ENCODE measurements at places on chromosomes 4 and X.
A peak's percentile ranks its signal among the peaks of the same experiment; 100 is the strongest.

DNA sequence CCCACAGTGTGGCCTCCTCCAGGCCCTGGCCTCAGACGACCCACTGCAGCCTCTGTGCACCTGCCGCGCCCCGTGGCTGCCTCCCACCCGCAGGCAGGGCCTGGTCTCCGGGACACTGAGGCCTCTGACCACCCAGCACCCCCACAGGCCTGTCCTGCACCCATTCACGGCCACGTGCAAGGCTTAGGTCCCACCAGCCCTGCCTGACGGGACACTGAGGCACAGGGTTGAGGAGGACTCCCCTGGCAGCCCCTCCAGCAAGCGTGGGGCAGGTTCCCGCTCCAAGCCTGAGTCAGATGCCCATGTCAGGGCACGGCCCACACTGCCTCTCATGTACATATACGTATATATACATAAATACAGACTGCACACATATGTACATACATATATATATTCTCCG lies 23.5 kb downstream of the NELFA start:
- DNase-seq = no peak

DNA sequence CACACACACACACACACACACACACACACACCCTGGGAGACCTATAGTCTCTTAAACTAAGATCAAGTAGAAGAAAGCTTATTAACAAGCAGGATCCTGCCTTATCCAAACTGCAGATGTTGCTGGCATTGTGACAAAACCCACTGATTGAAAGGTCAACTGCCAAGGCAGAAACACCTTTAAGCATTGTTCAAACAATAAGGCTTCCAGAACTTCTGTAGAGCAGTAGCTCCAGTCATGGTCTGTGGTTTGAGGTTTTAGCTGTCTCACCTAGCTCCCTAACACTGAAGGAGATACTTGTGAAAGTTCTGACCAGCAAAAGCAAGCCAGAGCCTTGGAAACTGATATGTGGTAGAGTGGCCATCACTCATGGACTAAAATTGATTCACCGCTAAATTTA lies 59.8 kb downstream of the PTCHD1 start:
- DNase-seq = no peak

- peak; percentile 12 for DNase-seq
Observed at GRCh38 chr4:7802093-7802726, 137.5 kb downstream of the AFAP1 start.

DNA sequence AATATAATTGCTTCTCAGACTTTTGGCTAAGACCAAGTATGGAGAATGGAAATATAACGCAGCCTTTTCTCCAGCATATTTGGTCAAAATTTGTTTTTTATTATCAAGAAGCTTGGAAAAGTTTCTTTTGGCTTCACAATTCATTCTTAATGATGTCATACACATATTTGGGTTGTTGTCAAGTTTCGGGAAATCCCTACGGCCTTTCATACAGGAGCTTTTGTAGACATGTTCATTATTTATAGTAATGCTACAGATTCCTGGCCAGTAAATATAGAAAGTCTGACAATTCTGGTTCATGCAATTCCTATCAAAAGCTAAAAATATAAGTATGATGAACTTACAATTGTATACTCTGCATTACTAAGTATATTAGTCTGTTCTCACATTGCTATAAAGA lies 112.9 kb downstream of the IRF2 start:
- DNase-seq = no peak

DNA sequence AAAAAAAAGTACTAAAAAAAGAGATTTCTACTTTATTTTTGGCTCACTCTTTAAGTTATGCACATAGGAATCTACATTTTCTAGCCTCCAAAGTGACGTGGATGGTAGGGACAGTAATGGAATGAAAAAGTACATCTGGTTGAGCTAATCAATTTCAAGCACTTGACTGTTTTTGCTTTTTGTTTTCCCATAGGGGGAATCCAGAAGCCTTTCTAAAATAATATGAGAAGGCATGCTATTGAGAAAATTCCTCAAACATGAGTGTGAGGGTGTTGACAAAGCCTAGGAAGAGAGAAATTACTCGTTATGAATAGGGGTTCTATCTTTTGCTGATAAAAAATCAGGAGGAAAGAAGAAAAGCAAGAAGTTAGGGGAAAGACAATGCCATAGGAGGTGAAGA lies 242.5 kb upstream of the PUDP start:
- no peak for DNase-seq

DNA sequence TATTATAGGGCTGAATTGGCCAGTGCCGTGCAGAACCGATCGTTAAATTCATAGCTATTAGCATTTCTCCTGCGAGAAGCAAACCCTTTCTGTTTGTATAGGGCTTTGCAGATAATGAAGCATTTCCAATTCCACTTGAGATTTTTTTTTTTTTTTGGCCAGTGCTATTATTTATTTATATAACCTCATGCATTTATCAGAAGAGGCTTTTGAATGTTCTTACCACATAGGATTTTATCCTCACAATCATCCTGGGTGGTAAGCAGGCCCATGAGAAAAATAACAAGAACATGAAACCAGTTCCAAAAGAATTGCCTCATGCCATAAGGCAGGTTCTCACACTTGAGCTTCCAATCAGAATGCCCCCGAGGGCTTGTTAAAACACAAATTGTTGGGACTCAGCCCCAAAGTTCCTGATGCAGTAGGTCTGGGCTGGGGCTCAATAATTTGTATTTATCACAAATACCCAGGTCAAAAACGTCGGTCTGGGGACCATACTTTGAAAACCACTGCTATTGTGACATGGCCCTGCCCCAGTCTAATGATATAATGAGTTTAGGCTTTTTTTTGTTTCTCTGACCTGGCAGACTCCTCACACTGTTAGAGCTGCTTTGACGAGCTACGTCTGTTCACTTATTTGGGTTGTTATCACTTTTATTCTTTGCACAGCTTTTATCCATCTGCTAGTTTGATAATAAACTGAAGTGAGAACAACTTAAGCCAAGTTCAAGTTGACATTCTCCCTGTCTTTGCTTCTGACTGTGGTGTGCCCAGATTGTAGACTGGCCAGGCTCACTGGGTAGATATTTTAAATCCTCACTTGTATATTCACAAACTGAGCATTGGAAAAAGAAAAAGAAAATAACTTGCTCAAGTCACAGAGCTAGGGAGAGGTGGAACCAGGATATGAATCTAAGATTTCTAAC lies 20.1 kb downstream of the SUPT20HL1 start:
- no peak for DNase-seq

DNA sequence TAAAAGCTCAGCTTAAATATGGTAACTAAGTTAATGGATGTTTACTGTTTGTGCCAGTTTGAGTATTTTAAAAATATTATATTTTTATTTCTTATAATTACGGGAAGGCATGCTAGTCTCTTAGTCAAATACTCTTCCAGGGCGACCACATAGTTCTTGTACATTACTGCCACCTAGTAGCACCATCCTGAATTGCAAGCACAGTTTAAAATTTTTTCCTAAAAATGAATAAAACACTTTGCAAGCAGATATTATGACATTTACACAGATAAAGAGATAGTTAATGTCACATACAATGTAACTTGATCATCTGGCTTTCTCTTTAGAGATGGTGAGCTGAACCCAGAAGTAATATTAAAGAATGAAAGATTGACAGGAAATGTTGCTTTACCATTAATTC lies 11.5 kb downstream of the NDP start:
- DNase-seq = no peak

DNA sequence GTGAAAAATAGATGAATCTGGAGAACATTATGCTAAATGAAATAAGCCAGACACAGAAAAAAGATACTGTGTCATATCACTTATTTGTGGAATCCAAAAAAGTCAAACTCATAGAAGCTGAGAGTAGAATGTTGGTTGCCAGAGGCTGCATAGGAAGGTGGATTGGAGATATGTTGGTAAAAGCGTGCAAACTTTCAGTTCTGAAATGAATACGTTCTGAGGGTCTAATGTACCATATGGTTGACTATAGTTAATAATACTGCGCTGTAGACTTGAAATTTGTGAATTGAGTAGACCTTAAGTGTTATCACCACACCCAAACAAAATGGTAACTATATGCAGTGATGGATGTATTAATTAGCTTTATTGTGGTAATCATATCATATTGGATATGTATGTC lies 45.0 kb upstream of the UPRT start:
- DNase-seq = no peak

GRCh38 chr4:77044461-77045150 lies 31.2 kb downstream of the CCNI start:
- no peak for DNase-seq

- no peak for DNase-seq
Observed at GRCh38 chrX:46788902-46789301, 30.0 kb upstream of the SLC9A7 start.

- DNase-seq = no peak
Observed at GRCh38 chrX:10010686-10011085, 43.5 kb downstream of the CLDN34 start.

- no peak for DNase-seq
Observed at GRCh38 chrX:19593690-19594089, 78.4 kb upstream of the MAP3K15 start.

GRCh38 chr4:184817494-184818215 lies 8.1 kb downstream of the ACSL1 start:
- no peak for DNase-seq

DNA sequence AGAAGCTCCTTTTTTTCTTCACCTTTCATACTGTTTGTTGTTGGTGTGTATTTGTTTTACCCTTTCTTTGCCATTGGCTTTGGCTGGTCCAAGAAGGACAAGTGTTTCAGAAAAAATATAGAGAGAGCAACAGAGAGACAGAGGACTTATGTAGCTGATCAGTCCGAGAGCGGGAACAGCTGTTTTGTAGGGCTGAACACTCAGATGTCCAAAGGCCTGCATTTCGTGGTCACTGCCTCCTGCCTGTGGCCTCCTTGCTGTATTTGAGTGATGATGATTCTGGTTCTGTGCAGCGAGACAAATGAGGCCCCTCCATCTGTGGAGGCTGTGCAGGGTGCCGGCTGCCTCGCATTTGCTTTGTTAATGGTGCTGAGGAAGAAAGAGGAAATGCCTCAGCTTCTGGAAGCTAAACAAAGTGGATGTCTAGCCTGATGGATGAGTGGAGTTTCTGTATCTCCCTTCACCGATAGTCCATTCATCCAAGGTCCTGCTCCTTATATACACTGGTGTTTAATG lies 19.8 kb upstream of the STOX2 start:
- DNase-seq = no peak

DNA sequence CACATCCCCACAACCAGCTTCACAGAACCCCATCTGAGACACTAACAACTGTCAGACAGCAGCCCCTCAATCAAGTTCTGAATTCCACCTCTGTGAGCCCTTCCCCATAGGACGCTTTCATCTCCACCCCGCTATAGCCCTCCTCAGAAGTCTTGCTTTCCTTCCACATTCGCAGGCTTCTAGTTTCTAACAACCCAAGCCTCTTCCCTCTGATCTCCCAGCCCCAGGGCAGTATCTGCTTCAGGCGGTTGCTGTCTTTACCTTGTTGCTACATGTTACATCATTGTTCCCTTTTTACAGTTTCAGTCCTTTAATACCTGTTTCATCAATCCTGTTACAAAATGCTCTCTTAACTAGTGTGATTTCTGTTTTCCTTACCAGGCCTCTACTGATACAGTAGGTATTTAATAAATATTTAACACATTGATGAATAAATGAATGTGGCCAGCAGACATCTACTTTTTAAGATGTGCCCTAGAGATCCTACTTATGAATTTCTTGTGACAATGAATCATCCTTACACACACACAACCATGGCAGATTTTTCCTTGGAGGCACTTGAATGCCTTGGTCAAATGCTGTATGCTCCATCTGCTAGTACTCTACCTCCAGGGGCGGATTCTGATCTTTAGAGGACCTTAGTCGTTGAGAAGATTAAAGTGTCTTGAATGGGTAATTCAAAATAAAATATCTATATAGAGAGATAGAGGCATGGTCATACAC lies 164.7 kb upstream of the SLIT2 start:
- no peak for DNase-seq

DNA sequence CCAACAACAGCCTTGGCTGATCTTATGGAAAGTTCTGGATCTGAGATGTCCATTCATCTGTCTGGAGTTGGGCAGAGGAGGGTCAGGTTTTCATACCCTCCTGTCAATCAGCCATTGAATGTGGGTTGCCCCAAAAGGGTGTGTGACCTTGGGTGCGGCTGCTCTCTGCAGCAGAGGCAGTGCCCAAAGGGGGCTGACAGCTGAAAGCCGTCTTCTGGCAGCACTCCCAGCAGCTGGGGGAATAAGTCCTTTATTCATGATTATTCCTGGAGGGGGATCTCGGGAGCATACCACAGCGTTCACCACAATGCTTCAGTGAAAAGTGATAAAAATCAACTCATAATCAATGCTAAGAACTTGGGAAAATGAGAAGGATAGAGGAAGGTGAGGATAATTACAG lies 54.7 kb downstream of the OTC start:
- DNase-seq = no peak

- no peak for DNase-seq
Observed at GRCh38 chr4:2804449-2804972, 11.6 kb downstream of the SH3BP2 start.

- DNase-seq = no peak
Observed at GRCh38 chr4:181685461-181685860, 557.7 kb upstream of the TENM3 start.

DNA sequence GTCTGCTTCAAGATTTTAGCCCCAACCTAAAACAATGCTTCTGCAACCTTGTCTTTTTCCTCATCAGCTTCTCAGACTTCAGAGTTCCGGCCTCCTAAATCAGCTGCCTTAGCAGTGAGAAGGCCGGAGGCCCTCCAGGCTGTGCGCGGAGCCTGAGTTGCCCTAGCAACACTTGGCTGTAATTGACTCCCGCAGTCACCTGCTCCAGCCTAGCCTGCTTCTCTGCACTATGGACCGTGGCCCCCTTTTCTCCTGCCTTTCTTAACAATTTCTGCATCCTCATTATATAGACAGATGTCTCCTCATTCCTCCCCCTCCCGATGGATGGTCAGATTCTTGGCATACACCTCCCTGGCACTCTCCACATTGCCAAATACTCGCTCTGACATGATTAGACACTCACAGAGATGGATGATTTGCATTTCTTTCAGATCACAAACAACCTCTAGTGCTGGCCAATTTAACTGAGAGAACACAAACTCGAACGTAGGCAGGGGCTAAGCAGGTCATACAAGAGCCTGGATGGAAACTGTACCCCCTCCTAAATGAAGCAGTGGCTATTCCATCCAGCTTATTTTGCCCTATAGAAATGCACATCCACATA lies 9.5 kb upstream of the HUWE1 start:
- DNase-seq = no peak

- no peak for DNase-seq
Observed at GRCh38 chr4:75432683-75433082, 81.5 kb downstream of the RCHY1 start.

- DNase-seq = no peak
Observed at GRCh38 chr4:176444741-176445140, 125.0 kb downstream of the SPCS3 start.

DNA sequence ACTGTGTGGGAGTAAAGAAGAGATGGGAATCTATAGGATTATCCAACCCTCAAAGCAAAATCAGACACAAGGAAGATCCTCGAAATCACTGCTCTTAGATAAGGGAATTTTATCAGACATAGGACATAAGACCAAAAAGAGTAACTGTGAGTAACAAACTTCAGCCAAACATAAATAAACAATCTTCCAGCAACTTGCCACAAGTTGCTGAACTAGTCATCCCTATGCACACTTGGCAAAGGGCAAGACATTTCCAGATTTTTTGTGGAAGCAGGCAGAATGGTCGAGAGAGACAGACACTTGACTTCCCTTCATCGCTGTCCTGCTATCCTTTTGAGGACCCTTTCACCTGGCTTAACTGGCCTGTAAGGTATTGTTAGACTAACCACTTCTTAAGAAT lies 89.6 kb downstream of the KCNIP4 start:
- no peak for DNase-seq

All from activated gamma-delta T cell (primary cell).